CD4-positive, CD25-positive, alpha-beta regulatory T cell (primary cell): ENCODE measurements at places on chromosomes 7 and 10.
A peak's percentile ranks its signal among the peaks of the same experiment; 100 is the strongest.

DNA sequence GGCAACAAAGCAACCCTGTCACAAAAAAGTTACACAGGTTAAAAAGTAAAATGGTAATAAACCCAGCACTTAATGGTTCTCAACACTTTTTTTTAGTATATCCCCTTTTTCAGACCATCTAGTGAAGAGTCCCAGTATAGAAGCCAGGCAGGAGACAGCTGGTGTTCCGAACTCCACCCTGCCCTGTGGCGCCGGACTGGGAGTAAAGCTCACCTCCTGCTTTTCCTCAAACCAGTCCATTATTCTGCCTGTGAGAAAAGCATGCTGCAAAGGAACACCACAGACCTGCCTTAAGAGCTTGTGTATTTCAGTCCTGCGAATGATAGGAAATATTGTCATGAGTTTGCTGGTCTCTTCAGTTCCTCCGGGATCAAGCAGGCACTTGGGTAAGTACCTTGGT lies 81.0 kb downstream of the EZH2 start:
- H3K36me3 ChIP-seq = peaks cover 58% of the 10 kb centered on the region
- H3K4me3 ChIP-seq = no peak overlapping the region
- no peaks in the 10 kb centered on the region for H3K4me1 ChIP-seq
- no peak overlapping the region for H3K27ac ChIP-seq

DNA sequence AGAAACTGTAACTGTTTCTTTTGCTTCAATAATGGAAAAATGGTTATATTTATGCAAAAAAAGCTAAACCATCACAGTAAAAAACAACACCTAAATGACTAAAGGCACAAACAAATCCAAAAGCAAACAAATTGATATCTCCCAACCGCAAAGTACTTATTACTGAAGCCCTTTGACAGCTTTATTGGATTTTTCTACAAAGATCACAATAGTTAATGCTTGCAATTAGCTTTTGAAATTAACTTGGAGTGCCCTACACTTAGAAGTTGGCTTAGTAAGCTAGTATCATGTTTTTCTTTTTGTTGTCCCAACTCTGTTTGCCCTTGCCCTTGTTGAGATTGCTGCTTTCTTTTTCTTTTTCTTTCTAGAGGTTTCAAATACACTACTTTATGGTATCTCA lies 257.5 kb downstream of the INHBA start:
- no peaks in the 10 kb centered on the region for H3K27me3 ChIP-seq
- no peak overlapping the region for H3K4me3 ChIP-seq
- no peaks in the 10 kb centered on the region for H3K4me1 ChIP-seq
- no peak overlapping the region for H3K27ac ChIP-seq
- H3K36me3 ChIP-seq = no peaks in the 10 kb centered on the region
- no peak for DNase-seq

GRCh38 chr7:150378853-150379440 lies at the start of gene ZNF775:
Gene ZNF775 (plus strand): TSS chr7:150379330. CDS start chr7:150388471, 9,141 bp downstream.
- H3K27me3 ChIP-seq = no peaks in the 10 kb centered on the region
- peak within 1 kb of the TSS; percentile 78 for H3K4me3 ChIP-seq
- H3K27ac ChIP-seq = peak within 1 kb of the TSS; percentile 60
- H3K36me3 ChIP-seq = no peaks in the 10 kb centered on the region
- peak; percentile 94 for DNase-seq

DNA sequence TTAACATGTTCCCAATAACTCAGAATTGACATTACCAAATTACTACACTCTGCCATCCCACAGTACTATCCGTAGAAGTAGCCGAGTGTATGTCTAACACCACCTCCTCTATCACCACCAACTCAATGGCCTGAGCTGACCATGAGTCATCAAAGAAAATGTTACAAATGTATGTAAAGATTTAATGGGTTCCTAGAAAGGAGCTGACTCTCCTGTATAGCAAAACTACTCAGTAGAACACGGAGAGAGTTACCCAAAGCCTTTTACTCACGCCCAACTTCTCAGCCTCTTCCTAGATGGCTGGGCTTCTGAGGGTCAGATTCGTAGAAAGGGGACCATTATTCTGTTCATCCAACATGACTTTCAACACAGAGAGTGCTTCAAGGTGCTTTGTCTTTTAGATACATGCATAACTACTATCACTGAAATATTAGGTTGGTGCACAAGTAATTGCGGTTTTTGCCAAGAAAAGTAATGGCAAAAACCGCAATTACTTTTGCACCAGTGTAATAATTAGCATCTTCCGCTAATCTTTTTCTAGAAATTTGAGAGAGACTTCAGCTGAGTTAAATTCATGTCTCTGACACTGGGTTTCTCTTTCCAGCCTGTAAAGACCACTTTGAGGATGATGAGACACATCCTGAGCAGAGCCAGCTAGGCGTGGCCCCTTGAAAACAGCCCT lies 24.0 kb upstream of the NANOS1 start:
- no peak for DNase-seq
- no peaks in the 10 kb centered on the region for H3K4me1 ChIP-seq
- H3K27ac ChIP-seq = no peak overlapping the region

GRCh38 chr10:125607689-125608290 lies 75.2 kb downstream of the TEX36 start:
- H3K27me3 ChIP-seq = no peaks in the 10 kb centered on the region
- no peak overlapping the region for H3K4me3 ChIP-seq
- DNase-seq = no peak

- H3K27me3 ChIP-seq = peaks cover 3% of the 10 kb centered on the region
- peaks cover 18% of the 10 kb centered on the region for H3K4me1 ChIP-seq
- H3K4me3 ChIP-seq = peak overlapping the region; percentile 95
- DNase-seq = no peak
- H3K36me3 ChIP-seq = peaks cover 14% of the 10 kb centered on the region
- H3K27ac ChIP-seq = peak overlapping the region; percentile 72
Measured at GRCh38 chr10:7817984-7818294, 366 bp upstream of the TAF3 start.

GRCh38 chr10:95793401-95794045 lies 37.6 kb downstream of the ENTPD1 start:
- peak overlapping the region; percentile 73 for H3K27ac ChIP-seq
- H3K4me1 ChIP-seq = peaks cover 30% of the 10 kb centered on the region
- H3K4me3 ChIP-seq = peak overlapping the region; percentile 34
- DNase-seq = no peak
- no peaks in the 10 kb centered on the region for H3K27me3 ChIP-seq

DNA sequence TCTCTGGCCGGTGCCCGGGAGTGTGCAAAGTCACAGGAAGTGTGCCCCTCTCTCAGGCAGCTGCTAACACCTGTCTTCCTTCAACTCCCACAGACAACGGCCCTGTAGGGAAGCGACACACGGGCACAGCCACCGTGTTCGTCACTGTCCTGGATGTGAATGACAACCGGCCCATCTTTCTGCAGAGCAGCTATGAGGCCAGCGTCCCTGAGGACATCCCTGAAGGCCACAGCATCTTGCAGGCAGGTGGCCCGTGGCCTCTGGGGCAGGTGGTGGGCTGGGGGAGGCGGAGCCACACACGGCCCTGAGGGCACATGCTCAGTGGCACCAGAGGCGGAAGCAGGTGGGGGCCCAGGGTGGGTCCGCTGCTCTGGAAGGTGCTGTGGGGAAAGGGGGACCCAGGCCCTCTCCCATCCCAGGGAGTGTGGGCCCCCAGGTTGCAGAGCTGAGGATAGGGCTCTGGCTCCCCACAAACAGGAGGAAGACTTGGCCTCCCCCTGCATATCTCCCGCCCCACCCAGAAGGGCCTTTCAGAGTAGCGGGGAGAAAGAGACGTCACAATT lies 6.9 kb downstream of the C10orf105 start:
- H3K27ac ChIP-seq = peak overlapping the region; percentile 90
- H3K4me1 ChIP-seq = peaks cover 64% of the 10 kb centered on the region
- no peaks in the 10 kb centered on the region for H3K36me3 ChIP-seq

- H3K4me3 ChIP-seq = no peak overlapping the region
- DNase-seq = no peak
- peaks cover 14% of the 10 kb centered on the region for H3K4me1 ChIP-seq
Measured at GRCh38 chr7:135208102-135208793, 3.1 kb downstream of the WDR91 start.

DNA sequence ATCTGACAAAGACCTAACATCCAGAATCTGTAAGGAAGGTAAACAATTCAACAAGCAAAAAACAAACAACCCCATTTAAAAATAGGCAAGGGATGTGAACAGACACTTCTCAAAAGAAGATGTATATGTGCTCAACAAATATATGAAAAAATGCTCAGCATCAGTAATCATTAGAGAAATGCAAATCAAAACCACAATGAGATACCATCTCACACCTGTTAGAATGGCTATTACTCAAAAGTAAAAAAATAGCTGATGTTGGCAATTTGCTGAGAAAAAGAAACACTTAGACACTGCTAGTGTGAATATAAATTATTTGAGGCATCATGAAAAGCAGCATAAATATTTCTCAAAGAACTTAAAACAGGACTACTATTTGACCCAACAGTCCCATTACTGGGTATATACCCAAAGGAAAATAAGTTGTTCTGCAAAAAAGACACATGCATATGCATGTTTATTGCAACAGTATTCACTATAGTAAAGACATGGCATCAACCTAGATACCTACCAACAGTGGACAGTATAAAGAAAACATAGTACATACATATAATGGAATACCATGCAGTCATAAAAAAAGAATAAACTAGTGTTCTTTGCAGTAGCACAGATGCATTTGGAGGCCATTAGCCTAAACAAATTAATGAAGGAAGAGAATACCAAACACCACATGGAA lies 980.1 kb downstream of the KCNMA1 start:
- DNase-seq = no peak
- H3K36me3 ChIP-seq = no peaks in the 10 kb centered on the region
- no peak overlapping the region for H3K4me3 ChIP-seq

GRCh38 chr10:120580918-120581895 lies 124.2 kb downstream of the PLPP4 start:
- H3K27ac ChIP-seq = no peak overlapping the region
- H3K4me3 ChIP-seq = no peak overlapping the region
- H3K27me3 ChIP-seq = no peaks in the 10 kb centered on the region
- H3K36me3 ChIP-seq = no peaks in the 10 kb centered on the region
- H3K4me1 ChIP-seq = no peaks in the 10 kb centered on the region

- no peaks in the 10 kb centered on the region for H3K36me3 ChIP-seq
- peak overlapping the region; percentile 76 for H3K27ac ChIP-seq
- no peaks in the 10 kb centered on the region for H3K27me3 ChIP-seq
- peak overlapping the region; percentile 72 for H3K4me3 ChIP-seq
- peak; percentile 71 for DNase-seq
Measured at GRCh38 chr10:110498087-110498981, 627 bp downstream of the DUSP5 start.

GRCh38 chr10:60351191-60351853 lies 38.4 kb downstream of the ANK3 start:
- H3K4me1 ChIP-seq = no peaks in the 10 kb centered on the region
- no peak for DNase-seq
- H3K36me3 ChIP-seq = no peaks in the 10 kb centered on the region
- no peak overlapping the region for H3K27ac ChIP-seq
- H3K27me3 ChIP-seq = no peaks in the 10 kb centered on the region

GRCh38 chr10:127215866-127216265 lies 19.5 kb upstream of the INSYN2A start:
- H3K27me3 ChIP-seq = no peaks in the 10 kb centered on the region
- H3K36me3 ChIP-seq = no peaks in the 10 kb centered on the region
- DNase-seq = no peak
- no peak overlapping the region for H3K27ac ChIP-seq

DNA sequence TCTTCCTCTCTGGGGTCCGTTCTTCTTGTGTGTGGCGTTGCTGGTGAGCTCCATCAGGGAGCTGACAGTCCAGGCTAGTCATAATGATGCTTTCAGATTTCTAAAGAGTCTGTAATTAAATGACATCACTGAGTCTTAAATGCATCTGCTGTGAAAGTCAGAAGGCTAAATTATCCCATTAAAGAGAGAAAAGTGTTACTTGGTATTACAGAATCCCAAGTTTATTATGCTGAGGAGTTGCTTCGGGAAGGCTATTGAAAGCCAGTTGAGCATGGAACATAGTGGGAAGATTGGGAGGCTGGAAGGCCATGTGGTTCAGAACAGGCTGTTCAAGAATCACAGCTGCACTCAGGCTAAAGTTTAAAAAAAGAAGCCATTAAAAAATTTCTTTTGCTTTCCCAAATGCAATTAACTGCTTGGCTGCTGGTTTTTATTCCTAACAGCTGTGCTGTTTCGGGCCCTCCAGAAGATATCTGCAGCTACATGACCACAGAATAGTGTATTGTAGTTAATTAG lies 342.6 kb upstream of the LRGUK start:
- no peaks in the 10 kb centered on the region for H3K36me3 ChIP-seq
- no peaks in the 10 kb centered on the region for H3K27me3 ChIP-seq
- no peak for DNase-seq
- H3K4me3 ChIP-seq = no peak overlapping the region
- H3K27ac ChIP-seq = no peak overlapping the region
